ENCODE measurements at places on chromosomes 11 and 22.

DNA sequence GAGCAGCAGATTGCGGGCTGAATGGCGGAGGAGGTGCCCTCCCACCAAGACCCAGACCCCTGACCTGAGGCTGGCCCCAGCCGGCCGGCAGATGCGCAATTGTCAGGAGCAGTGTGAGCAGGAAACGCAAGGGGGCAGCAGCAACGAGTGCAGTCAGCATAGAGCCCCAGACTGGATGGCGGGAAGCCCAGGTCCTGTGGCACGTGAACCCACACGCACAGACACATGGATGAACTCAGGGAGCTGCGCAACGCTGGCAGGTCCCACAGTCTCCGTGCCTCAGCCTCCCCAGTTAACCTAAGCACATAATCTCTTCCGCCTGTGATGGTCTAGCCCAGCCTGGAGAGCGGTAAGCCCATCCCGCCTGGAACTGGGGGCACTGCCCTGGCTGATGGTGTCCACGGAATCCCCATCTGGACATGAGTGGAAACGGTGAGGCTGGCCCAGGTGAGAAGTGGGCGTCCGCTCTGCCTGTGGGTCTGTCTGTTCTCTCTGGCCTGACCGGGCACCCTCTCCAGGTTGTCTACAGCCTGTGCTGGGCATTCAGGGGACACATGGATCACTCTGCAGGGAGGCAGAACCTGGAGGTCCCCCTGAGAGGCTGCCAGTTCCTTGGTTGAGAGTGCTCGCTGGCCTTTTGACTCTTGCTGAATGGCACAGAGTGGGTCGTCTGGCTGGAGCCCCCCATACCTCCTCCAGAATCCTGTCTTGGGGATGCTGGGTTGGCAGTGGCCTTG is 626 bp upstream of the TBX10 start:
- no peak for DNase-seq

DNA sequence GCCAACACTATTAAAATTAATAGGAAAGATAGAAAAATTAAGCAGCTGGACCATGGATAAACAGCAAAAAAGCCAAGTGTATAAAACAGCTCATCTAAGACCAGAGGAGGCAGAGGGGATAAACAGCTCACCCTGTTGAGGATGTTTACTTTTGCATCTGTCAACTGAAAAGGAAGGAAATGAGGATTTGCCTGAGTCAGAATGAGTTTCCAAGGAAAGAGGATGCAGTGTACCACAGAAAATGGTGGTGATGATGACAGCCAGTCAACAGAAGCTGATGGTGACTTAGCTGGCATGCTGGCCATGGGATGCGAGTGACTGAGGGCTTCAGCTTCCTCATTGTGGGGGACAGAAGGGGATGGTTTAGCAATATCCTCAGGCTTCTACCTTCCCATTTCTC is 183.5 kb downstream of the KIRREL3 start:
- DNase-seq = no peak

GRCh38 chr11:60592601-60593000 is 77.4 kb downstream of the MS4A13 start:
- DNase-seq = no peak

GRCh38 chr11:66450560-66450959 is 11.9 kb upstream of the MRPL11 start:
- DNase-seq = no peak

DNA sequence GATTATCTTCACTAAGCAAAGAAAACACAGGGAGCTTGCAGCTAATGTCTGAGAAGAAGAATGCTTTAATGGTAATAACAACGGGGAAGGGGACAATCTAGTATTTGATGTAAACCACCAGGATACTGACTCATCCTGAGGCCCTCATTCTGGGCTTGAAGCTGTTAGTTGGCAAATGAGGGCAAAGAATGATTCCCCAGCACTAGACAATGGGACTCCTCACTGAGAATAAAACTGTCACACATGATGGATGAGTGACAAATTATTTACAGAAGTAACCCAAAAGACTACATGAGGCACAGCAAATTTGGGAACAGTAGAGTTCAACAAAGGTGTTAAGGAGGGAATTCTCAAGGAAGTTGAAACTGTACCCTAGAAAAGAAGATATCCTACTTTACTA is 76.3 kb downstream of the FAM168A start:
- DNase-seq = no peak

DNA sequence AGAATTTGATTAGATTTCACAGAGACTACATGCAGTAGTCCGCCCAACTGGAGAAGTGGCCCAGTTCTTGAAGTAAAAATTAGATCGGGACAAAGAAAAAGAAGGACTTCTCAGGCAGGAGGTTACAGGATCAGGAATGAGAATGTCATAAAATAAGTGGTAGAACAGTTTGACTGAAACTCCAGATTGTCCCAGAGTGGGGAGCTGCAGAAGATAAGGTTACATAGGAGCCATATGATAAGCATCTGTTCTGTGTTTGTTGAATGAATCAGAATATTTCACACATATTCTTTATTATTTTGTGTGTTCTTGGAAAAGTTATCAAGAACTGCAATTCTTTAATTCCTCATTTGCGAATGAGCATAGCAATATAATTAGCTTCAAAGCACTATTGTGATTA is 210.6 kb downstream of the AASDHPPT start:
- DNase-seq = no peak

GRCh38 chr11:111532365-111532709 is 8.2 kb upstream of the LAYN start:
- DNase-seq = no peak

- no peak for DNase-seq
Observed at GRCh38 chr11:66715346-66716085, 13.5 kb downstream of the SPTBN2 start.

DNA sequence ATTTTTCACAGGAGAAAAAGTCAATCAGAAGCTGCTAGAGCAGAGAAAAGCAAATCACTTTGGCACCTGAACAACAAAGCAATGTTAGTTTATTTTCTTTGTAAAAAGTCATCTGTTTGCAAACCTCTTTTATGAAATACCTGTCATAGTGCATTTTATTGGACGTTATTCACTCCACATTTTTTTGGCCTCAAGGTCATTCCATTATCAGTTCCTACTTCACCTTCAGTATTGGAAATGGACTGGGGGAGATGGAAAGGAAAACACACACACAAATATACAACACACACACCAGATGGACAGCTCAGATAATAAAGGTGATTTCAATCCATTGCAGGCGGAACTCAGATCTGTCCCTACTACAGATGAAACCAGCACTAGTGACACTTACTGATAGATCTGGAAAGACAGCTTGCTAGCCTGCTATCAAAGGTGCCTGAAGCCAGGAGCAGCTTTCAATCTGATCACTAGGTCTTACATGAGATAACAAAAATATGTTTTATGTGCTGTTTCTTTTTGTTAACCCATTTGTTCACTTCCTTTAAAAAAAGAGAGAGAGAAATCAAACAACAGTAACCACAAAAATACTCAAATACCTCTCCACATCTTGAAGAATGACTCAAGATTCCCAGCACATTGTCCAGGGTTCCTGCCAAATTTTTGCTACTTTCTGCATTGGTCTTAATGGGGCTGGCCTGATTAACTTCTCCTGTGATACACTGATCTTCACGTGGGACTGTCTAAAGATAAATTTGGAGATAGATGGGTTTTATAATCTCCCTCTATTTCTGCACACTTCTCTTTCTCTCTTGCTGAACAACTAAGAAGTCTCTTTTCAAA is 844.3 kb upstream of the TENM4 start:
- no peak for DNase-seq

- no peak for DNase-seq
Observed at GRCh38 chr22:48436201-48436931, 1391.3 kb downstream of the BRD1 start.

DNA sequence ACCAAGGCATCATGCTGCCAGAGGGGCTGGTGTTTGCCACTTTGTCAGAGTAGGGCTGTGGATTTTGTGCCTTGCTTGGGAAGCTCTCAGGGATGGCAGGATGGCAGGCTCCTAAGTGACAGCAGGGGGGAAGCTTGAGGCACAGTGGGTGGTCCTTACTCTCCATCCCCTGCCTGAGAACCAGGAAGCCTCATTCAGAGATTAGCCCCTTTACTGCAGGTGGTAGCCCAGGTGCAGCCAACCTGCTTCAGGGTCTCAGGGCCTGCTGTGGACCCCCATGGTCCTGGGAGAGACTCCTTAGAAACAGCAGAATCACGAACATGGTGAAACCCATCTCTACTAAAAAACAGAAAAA is 8.9 kb upstream of the ST3GAL4 start:
- DNase-seq = no peak

GRCh38 chr22:37148742-37149665 is 712 bp downstream of the IL2RB start:
- DNase-seq = no peak

GRCh38 chr11:2748061-2748813 is 48.4 kb upstream of the KCNQ1OT1 start:
- no peak for DNase-seq

DNA sequence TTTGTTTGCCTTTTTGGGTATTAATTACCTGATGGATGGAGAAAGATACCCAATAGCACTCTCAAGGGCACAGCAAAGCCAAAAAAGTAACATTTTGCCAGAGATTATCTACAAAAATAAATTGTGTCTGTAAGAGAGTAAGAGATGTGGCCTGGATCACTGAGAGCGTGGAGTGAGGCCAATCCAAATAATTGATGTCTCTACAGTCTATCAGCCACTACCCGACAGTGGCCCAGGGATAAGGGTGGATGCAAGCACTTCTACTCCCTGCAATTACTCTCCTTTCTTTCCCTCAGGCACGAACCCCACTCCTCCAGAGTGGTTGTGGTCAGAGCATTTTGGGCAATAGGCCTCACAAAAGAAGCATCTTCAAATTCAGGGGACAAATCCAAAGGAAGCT is 92.3 kb upstream of the ZC3H12C start:
- DNase-seq = no peak

GRCh38 chr22:43878079-43878795 is 13.6 kb downstream of the PNPLA5 start:
- no peak for DNase-seq

DNA sequence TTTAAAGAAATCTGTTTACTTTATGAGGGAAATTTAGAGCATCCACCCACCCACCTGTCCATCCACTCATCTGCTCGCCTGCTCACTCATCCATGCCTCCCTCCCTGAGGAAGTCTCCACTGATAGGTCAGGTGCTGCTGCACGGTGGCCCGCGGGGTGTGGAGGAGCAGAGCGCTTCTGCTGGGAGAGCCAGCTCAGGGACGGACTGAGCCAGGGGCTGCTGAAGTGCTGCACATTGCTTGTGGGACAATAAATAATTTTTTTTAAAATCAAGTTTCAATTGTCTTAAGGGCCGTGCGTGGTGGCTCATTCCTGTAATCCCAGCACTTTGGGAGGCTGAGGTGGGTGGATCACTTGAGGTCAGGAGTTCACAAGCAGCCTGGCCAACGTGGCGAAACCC is 148.9 kb downstream of the TBC1D22A start:
- DNase-seq = no peak

GRCh38 chr22:39283322-39284141 is 35.9 kb downstream of the RPL3 start:
- DNase-seq = no peak

DNA sequence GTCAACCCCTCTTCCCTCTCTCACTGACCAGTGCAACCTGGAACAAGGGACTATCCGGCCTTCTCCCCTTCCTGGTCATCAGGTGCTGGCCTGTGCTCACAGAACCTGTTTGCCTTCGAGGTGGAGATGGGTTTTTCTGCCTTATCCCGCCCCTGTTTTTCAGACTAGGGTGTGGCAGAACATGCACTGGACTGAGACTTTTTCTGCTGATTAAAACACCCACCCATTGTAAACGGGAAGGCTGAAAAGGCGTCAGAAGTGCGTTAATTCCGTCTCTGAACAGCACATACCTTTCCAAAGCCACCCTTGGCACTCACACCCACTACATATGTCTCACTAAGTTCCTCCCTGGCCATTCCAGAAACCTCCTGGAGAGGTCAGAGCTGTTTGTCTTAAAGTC is 4.4 kb upstream of the B3GNT6 start:
- no peak for DNase-seq

DNA sequence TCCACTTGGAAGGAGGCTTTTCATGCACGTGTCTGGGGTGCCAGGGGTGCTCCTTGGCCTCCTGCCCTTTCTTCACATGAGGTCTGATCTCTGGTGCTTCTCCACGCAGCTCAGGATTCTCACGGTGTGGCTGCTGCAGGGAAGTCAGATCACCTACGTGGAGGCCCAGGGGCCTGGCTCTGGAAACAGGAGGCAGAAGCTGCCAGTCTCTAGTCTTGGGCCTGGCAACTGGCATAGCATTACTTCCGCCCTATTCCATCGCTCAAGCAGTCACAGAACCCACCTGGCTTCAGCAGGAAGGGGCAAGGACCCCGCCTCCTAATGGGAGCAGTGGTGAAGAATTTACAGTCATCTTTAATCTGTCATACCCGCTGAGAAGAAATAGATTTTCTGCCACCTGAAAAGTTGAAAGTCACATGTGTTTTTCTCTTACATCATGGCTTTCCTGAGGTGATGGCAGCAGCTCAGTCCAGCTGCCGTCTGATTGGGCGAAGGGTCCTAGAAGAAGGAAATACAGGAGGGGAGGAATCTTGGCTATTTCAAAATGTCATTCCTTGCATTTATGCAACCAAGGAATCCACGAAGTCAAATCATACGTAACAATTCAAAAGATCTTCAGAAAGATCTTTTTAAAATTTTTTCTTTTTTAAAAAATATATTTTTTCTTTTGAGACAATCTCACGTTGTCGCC is 50.1 kb upstream of the DKK3 start:
- DNase-seq = no peak

DNA sequence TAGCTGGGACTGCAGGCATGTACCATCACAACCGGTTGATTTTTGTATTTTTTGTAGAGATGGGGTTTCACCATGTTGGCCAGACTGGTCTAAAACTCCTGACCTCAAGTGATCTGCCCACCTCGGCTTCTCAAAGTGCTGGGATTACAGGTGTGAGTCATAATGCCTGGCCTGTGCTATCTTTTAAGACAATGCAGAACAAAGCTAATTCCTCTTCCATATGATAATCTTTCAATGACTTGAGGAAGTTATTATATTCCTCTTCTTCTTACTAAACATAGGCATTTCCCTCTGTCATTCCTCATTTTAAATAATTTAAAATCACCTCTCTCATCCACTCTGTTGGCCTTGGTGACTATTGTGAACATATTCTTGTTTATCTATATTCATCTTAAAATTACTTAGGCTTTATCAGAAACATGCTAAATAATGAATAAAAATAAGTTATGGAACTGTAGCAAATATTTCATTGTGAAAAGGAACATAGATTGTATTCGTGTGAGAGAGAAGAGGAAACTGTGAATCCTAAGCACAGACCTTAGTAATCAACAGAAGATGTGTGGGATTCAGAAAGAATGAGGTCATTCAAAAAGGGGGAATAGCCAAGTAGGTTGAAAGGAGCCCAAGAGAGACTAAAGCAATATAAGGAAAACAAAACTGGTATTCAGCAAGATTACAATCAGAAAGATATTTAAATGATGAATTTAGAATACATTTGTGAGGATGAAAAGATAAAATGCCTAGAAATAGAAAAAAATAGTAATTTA is 269.4 kb downstream of the TTC28 start:
- no peak for DNase-seq

- no peak for DNase-seq
Observed at GRCh38 chr11:100932474-100933100, 197.0 kb downstream of the PGR start.

Measured in iPS DF 19.7 (cell line).